Stimulated activated CD4-positive, alpha-beta T cell treated with anti-CD3 and anti-CD28 coated beads, Interleukin-1b, Interleukin-23, amount 100 ng/mL, for 4 hours (primary cell): ENCODE measurements at places on chromosomes 5 and 9.
A peak's percentile ranks its signal among the peaks of the same experiment; 100 is the strongest.

DNA sequence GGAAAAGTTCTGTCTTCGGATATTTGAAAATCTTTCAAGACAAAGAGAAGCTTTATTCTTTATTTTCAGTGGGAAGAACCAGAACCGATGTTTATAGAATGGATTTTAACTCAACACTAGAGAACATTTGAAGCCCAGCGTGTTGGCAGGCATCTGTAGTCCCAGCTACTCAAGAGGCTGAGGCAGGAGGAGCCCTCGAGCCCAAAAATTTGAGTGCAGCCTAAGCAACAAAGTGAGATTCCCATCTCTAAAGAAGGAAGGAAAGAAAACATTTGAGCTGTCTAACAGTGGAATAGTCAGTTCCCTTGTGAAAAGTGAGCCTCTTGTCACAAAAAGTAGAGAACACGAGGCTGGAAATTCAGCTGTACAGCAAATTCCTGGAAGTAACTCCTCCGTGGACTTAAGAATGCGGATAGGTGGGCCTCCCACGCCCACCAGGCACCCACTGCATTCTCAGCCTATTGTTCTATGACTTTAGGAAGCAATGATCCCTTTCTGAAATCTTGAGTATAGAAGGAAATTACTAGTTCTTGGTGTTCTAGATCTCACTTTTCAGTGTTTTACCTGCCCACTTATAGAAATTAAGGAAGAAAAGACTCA lies 2.3 kb upstream of the PTPDC1 start:
- DNase-seq, result no peak

DNA sequence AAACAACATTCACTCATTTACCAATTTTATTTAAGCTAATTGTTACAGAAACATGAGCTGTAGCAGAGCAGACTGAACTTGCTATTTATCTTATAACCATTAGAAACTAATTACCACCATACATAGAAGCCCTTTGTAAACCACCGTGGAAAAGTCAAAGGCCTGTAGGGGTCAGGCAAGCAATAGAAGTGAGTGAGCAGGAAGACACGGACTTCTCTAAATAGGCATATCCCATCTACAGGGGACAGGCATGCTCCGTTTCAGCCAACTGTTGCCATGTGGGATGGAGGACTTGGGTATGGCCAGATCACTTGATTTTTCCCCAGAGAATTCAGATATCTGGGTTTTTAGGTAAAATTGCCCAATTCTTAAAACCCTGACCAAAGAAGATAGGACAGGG lies 44.8 kb downstream of the PRRC1 start:
- no peak for DNase-seq

- no peak for DNase-seq
Measured at GRCh38 chr5:76746677-76747076, 30.8 kb downstream of the F2R start.

GRCh38 chr5:21195145-21195544 lies 1207.1 kb upstream of the CDH18 start:
- no peak for DNase-seq

GRCh38 chr5:17766031-17766430 lies 131.8 kb downstream of the TAF11L14 start:
- DNase-seq, result no peak

GRCh38 chr5:72021651-72022357 lies 85.5 kb upstream of the MAP1B start:
- no peak for DNase-seq

- DNase-seq, result no peak
Measured at GRCh38 chr5:75847561-75848021, 130.4 kb upstream of the POC5 start.

- no peak for DNase-seq
Measured at GRCh38 chr9:90966031-90966290, 164.3 kb downstream of the SYK start.

GRCh38 chr5:11251247-11251646 lies 490.2 kb upstream of the DAP start:
- DNase-seq, result no peak

DNA sequence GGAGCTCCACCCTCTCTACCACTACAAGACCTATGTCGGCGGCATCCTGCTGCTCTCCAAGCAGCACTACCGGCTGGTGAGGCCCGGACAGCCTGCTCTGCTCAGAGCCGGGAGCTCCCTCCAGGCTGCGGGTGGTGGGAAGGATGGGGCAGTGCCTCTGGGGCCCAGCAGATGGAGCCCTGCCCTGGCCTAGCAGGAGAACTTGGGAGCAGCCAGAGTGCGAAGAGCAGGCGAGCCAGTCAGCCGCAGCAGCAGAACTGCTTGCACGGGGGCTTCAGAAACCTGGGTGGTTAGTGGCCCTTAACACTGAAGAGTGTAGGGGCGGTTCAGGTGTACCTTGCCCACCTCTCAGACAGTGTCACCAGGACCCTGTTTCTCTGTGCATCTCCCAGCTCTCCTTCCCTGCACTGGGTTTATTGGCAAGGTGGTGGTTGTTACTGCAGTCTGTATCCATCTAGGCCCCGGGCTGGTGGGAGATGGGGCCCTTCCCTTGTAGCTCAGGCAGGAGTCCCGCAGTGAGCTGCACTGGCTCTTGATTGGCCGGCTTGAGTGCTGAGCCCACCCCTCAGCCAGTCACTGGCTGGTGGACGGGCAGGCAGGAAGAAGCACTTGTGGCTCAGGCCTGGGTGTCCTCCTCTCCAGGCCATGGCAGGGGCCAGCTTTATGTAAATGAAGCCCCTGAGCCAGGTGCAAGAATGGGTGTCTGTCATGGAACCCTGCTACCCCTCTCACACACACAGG lies 7.7 kb downstream of the B4GALT7 start:
- DNase-seq, result peak; percentile 46

- DNase-seq, result no peak
Measured at GRCh38 chr5:82834151-82834550, 243.0 kb downstream of the TMEM167A start.
